ENCODE measurements at places on chromosomes 2 and 18.

DNA sequence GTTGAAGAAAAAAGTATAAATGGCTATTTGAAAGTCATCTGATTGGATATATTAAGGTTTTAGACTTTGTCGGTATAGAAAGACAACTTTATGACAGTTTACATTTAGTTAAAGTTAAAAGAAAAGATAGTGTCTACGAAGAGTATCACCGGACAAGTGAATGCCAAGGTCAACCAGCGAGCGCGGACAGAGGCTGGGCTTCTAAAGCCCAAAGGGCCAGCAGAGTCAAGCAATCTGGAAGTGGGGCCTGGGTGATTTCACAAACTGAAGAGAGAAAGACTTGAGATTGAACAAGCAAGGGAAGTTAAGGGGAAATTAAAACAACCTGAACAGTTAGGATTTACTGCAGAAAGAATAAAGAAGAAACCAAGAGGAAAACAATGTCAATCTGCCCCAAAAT lies 16.3 kb downstream of the ZNF521 start:
- DNase-seq, result no peak

DNA sequence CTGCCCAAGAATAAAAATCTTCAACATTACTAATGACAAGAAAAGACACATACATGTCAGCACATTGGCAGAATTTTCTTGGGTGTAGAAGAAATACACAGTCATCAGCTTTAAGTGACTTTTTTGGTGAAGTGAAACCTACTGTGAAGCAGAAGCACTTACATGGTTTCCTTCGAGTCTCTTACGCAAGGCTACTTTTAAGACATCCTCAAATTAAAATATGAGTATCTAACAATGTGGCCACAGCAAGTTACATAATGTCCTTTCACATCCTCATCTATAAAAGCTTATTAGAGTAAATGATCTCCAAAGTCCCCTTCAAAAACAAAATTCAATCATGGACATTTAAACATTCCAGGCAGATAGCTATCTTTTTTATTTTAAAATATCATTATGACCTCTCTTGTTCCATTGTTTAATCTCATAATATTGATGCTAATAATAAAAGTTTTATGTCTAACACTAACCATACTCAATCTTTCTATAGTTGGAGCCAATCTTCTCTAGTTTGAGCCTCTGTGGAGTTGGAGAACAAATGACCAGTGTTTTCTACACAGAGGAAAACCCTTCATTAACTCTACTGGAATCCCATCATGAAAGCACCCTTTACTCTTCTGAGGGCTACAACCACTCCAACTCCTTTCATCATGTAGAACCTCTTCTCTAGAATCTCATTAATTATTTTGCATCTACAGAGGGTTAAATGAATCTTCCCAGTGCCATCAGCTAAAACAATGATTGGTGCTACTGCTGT lies 182.2 kb upstream of the ZFP36L2 start:
- no peak for DNase-seq

- no peak for DNase-seq
These were observed 62.7 kb upstream of the NRP2 start for GRCh38 chr2:205619600-205619999.

GRCh38 chr2:48228345-48228684 lies 301.6 kb upstream of the STON1 start:
- no peak for DNase-seq

DNA sequence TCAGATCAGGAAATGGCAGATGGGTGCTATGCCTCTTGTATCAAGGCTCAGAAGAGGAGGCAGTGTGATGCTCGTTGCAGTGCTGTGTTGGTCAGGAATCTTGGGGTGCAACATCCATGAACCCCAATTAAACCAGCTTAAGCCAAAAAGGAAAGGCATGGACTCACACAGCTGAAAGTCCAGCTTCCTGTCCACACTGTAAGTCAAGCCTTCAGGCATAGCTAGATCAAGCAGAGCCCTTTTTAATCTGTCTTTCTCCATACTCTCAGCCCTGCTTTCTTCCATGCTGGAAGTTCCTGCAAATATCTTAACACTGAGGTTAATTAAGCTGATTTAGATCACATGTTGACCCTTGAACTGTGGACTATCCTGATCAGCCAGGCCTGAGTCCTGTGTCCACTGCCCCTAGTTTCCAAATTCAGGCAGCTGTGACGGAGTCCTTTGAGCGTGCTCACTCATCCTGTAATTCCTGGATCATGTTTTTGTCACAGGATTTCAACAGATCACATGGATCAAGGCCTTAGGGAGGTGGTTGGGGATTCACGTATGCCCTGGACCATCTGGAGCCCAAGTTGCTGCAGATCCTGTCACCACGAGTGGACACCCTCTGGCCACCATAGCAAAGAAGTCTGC lies 4.5 kb upstream of the C2orf74 start:
- no peak for DNase-seq

DNA sequence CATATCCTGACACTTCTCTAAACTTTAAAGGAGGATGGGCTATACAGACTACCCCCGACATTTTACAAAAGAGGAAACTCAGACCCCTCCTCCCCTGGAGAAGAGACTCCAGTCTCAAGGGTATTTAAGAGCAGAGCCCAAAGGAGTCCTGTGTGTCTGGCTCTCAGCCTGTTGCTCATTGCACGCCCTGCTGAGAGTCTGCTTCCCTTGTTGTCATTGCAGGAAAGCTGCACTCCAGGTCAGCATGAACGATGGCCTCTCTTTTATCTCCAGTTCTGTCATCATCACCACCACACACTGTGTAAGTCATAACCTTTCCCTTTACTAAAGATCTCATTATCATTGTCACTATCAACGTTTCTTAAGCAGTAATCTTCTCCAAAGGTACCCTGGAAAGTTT lies 111.4 kb downstream of the ANTXR1 start:
- no peak for DNase-seq

GRCh38 chr18:7678801-7679200 lies 111.7 kb downstream of the PTPRM start:
- no peak for DNase-seq
